Forelimb muscle (tissue), 1 donor: ENCODE measurements at places on chromosomes 6 and 20. TPM values are rescaled to one million over a fixed set of nuclear protein-coding genes. Genes with fewer than 3 reads are reported as not detected.

The ABHD16B gene
- polyA plus RNA-seq = not detected

The HMGCLL1 gene
- 5.6 TPM for polyA plus RNA-seq

The RSPH9 gene
- polyA plus RNA-seq = 0.51 TPM

The TAAR5 gene
- not detected for polyA plus RNA-seq

The HFE gene
- polyA plus RNA-seq = 3.6 TPM

The EYS gene
- polyA plus RNA-seq = 0.47 TPM

The RAB22A gene
- polyA plus RNA-seq = 14.5 TPM

The OR12D3 gene
- polyA plus RNA-seq = not detected

The PACRG gene
- polyA plus RNA-seq = 2.1 TPM

The GGT7 gene
- polyA plus RNA-seq = 20.5 TPM

The MAP1LC3A gene
- polyA plus RNA-seq = 17.8 TPM

The GRIK2 gene
- 1.3 TPM for polyA plus RNA-seq

The IL20RA gene
- polyA plus RNA-seq = 30.6 TPM

The RUNX2 gene
- 0.66 TPM for polyA plus RNA-seq

The OLIG3 gene
- polyA plus RNA-seq = not detected

The TMEM200A gene
- polyA plus RNA-seq = 12.7 TPM

The TCP1 gene
- 210 TPM for polyA plus RNA-seq

The ITPR3 gene
- 6.8 TPM for polyA plus RNA-seq

The PSORS1C2 gene
- polyA plus RNA-seq = not detected

The SLC44A4 gene
- 0.37 TPM for polyA plus RNA-seq

The BPHL gene
- 29.5 TPM for polyA plus RNA-seq

The BPI gene
- polyA plus RNA-seq = 0.66 TPM

The FILIP1 gene
- 57.6 TPM for polyA plus RNA-seq

The CRISP3 gene
- 0.28 TPM for polyA plus RNA-seq

The ESR1 gene
- 3.0 TPM for polyA plus RNA-seq

The RIPPLY2 gene
- not detected for polyA plus RNA-seq

The NKAPL gene
- 1.1 TPM for polyA plus RNA-seq

The FAM83B gene
- polyA plus RNA-seq = not detected

The TIAM2 gene
- polyA plus RNA-seq = 13.7 TPM

The SEL1L2 gene
- not detected for polyA plus RNA-seq

The ADGRG6 gene
- 11.2 TPM for polyA plus RNA-seq

The MYB gene
- polyA plus RNA-seq = 0.77 TPM

The ZKSCAN3 gene
- 6.3 TPM for polyA plus RNA-seq

The PLA2G7 gene
- 0.35 TPM for polyA plus RNA-seq

The IPCEF1 gene
- polyA plus RNA-seq = 1.2 TPM

The NKX2-4 gene
- polyA plus RNA-seq = not detected

The FAM162B gene
- 5.5 TPM for polyA plus RNA-seq

The GSTA1 gene
- polyA plus RNA-seq = not detected

The DUSP15 gene
- polyA plus RNA-seq = 1.7 TPM

The ENPP3 gene
- 0.59 TPM for polyA plus RNA-seq

The ABT1 gene
- 9.7 TPM for polyA plus RNA-seq

The SLC24A3 gene
- 22.8 TPM for polyA plus RNA-seq

The MUC22 gene
- not detected for polyA plus RNA-seq

The HDAC2 gene
- 138 TPM for polyA plus RNA-seq

The TCF21 gene
- polyA plus RNA-seq = not detected

The PSMB8 gene
- 11.8 TPM for polyA plus RNA-seq

The SLC4A11 gene
- 1.1 TPM for polyA plus RNA-seq

The ALDH8A1 gene
- 1.6 TPM for polyA plus RNA-seq

The SLC25A27 gene
- 22.4 TPM for polyA plus RNA-seq

The C6orf52 gene
- polyA plus RNA-seq = 0.94 TPM
